Activated CD4-positive, alpha-beta T cell treated with anti-CD3 and anti-CD28 coated beads, Interleukin-2, Interleukin-4, amounts not matched to agents 100 ng/mL and 50 ng/mL, durations not matched to agents 16 hours and 8 hours (primary cell): ENCODE measurements at places on chromosomes 7 and 10.

GRCh38 chr7:94364816-94365215 is 29.9 kb upstream of the COL1A2 start:
- no peak for DNase-seq

GRCh38 chr7:82674268-82674667 is 230.7 kb upstream of the CACNA2D1 start:
- no peak for DNase-seq

- no peak for DNase-seq
Measured at GRCh38 chr7:45484094-45484493, 90.1 kb upstream of the ADCY1 start.

- no peak for DNase-seq
Measured at GRCh38 chr7:17015598-17016031, 133.8 kb upstream of the AGR3 start.

GRCh38 chr10:86139066-86139657 is 227.4 kb downstream of the GRID1 start:
- peak; percentile 29 for DNase-seq

DNA sequence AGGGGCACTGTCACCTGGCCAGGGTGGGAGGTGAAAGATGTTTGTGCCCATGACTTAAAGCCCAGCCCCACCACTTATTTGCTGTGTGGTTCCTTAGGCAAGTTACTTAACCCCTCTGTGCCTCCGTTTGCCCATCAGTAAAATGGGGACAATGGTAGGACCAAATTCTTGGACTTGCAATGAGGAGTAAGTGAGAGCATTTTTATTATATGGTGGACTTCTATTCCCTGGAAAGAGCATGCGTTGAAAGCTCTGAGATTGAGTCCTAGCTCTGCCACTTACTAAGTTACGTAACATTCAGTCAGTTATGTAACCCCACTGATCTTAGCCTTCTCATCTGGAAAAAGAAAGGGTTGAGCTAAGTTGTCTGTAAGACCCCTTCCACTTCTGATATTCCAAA is 18.8 kb downstream of the VSIR start:
- DNase-seq = no peak

DNA sequence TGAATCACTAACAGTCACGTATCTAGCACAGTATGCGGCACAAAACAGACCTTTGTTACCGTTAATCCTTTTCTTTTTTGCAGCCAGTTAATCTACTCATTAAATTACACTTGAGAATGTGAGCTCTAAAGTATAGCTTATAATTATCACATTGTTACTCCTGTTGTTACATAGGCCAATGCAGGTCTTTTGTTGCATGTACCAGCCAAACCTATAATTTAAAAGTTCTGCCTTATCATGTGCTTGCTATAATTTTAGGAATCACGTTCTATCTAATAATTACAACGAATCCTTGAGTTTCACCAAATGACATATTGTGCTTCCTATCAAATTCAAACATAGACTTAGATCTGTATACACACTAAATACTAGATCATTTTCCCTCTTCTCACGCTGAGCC is 245.1 kb downstream of the DGKI start:
- DNase-seq = no peak

GRCh38 chr7:50806143-50806542 is 23.4 kb upstream of the GRB10 start:
- no peak for DNase-seq

- DNase-seq = no peak
Measured at GRCh38 chr10:126508535-126509040, 120.3 kb upstream of the ADAM12 start.

DNA sequence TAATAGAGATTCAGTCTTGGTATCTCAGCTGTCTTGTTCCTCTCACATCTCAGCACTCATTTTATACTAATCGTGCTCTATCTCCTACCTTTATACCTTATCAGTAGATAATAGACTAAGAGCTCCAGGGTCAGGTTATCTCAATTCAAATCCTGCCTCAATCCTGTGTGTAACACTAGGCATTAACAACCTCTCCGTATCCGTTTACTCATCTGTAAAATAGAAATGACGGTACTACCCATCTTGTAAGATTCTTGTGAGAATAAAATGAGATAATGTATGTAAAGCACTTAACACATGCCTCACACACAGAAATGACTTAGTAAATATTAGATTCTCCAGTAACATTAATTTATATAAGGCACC is 622 bp upstream of the P4HA1 start:
- no peak for DNase-seq

DNA sequence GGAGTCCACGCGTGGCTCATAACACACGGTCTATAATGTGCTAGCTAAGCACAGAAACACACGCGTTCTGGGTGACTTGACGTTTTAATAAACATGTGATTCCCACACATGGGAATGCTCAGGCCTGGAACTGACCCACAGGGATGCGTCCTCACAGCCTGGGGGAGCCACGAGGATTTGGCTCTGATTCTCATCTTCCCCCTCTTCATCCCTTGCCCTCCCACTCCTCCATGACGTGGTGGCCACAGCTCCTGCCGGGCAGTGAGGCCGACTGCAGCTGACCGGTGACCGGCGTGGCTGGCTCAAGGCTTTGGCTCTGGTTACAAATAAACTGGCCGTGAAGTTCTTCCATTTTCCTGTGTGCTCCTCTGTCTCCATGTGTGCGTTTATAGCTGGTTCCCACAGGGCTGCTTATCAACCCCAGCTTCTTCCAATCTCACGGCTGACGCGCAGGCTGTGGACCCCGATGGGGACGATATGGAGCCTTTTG is 40.9 kb upstream of the KLF6 start:
- DNase-seq = no peak

- DNase-seq = no peak
Measured at GRCh38 chr7:24910551-24911212, 69.3 kb downstream of the OSBPL3 start.

DNA sequence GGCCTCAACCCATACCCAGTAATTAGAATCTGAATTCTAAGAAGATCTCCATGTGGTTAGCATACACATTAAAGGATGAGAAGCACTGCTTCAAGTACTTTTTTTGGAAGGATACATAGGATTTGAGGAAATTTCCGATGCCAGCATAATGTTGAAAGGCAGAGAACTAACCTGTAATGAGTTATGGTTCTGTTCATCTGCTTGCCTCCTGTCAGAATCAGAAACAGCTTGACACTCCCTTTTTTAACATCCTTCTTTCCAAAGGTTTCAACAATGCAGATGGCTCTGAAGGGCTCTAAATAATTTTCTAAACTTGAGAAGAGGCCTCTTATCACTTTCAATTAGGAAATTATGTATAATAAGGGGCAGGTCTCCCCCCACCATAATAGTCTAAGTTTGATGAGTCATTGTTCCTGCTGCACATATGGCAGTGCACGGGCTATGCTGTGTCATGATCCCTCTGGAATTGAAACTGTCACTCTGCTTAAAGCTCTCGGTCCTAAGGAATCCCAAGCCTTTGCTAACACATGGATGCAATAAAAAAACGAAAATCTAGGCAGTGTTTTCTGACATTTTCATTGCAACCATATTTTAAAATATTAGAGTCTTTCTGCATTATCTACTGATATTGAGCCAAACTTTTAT is 291.2 kb upstream of the FZD1 start:
- no peak for DNase-seq

- DNase-seq = no peak
Measured at GRCh38 chr7:141789917-141790316, at the start of gene TAS2R5. Gene TAS2R5 (plus strand): TSS chr7:141790217. CDS start chr7:141790362, 145 bp downstream.

DNA sequence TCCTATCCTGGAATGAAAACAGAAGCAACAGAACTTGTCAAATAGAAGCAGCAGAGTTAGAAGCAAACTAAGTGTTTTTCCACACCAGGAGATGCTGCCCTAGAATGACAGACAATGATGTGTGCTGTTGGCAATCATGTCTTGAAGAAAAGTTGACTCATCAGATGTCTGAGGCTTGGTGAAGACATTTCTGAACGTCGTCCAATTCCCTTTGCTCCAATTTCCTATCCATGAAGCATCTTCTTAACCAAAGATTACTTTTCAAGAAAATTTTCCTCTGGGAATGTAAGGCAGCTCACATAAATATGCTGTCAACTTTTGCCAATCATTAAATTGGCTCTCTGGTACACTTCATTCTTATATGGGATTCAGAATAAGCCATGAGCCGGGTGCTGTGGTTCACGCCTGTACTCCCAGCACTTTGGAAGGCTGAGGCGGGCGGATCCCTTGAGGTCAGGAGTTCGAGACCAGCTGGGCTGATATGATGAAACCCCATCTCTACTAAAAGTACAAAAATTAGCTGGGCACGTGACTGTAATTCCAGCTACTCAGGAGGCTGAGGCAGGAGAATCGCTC is 34.6 kb downstream of the MALSU1 start:
- DNase-seq = no peak

DNA sequence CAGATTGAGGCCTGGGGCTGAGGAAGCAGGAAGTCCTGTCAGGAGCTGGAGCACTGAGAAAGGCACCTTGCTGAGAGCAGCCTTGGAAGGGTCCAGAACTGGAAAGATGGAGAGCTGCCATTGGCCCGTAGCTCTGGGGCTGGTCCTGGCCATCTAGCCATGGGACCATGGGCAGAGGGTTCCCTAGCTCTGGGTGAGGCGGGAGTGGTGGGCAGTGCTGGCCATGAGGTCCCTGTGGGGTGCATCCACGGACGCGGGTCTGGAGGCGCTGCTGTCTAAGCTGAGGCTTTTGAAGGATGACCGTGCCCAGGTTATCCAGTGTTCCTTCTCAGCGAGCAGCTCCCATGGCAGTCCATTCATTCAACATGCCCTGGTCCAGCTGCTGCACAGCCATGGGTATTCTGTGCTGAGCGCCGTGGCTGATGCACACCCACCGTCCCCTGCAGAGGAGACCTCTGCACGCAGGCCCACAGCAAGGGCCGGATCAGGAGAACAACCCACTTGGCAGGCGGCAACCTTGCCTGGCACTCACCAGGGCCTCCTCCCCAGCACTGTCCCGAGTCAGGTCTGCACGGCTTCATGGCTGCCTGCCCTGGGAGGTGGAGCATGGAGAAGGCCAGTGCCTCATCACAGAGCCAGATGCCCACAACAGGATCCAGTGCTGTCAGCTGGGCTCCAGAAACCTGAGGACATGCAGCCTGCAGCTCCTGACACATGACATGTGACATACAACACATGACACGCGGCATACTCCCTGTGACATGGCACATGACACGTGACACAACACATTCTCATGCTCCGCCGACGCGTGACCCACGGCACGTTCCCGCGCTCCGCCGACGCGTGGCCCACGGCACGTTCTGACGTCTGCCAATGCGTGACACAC is 121.9 kb downstream of the INPP5A start:
- DNase-seq = no peak

- DNase-seq = no peak
Measured at GRCh38 chr7:36084485-36085091, 68.5 kb upstream of the EEPD1 start.

- DNase-seq = no peak
Measured at GRCh38 chr10:1180836-1181235, 124.7 kb downstream of the WDR37 start.

GRCh38 chr7:2517026-2517425 is 2.5 kb upstream of the LFNG start:
- DNase-seq = no peak

DNA sequence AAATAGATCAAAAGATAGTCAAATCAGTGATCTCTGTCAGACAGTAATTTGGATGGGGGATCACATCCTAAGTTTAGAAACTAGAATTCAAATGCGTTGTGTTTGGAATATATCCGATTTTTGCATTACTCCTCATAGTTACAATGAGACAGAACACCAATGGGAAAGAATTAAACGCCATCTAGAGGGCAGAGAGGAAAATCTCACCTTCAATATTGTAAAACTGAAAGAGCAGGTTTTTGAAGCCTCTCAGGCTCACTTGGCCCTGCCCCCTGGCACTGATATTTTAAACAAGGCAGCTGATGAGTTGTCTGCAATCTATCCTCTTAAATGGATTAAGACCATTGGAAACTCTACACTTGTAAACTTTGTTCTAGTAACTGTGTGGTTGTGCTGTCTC is 17.7 kb downstream of the FRG2B start:
- DNase-seq = peak; percentile 30

DNA sequence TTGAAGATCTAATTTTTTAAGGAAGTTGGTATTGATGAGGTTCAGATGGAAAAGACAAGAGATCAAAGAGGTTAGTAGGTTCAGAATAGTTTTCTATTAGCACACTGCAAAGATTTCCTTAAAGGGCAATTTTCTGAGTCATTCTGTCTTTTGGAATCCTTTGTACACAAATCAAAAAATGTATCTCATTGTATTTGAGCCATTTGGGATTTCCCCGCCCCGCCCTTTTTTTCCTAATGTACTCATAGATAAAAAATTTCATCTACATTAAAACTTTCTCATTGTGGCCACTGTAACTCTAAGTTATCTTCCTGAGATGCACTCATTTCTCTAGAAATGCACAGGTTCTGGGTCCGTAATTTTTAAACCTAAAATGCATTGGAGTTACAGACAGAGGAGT is 12.1 kb downstream of the GIMAP6 start:
- no peak for DNase-seq

DNA sequence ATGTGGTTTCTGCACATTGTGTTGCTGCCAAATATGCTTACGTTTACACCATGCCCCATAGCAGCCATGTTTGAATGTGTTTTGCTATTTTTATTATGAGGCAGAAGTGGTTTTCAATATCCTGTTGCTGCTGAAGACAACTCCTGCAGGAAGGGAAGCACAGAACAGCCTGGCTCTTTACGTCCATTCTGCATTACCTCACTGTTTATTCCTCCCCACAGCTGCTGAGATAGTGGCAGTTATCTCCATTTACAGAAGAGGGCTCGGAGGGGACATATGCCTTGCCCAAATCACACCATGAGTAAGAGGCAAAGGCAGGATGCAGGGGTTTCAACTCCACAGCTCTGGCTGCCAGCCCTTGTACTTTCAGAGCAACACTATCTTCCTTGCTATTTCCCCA is 35.3 kb downstream of the PLPP4 start:
- no peak for DNase-seq

DNA sequence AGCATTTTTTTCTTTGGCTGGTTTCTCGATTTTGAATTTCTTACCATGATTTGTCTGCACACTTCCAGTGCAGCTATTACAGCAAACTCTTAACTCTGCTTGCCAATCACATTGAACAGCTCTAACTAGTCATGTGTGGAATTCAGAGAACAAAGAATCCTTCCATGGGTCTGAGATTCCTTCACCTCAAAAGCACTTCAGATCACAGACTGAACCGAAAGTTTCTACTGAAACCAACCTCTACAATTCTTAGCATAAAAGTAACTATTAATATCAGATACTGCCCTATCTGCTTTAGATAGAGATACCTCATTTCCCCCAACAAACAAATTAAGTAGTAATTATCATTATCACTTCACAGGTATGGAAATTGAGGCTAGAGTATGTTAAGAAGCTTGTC is 56.5 kb upstream of the SP4 start:
- DNase-seq = no peak

DNA sequence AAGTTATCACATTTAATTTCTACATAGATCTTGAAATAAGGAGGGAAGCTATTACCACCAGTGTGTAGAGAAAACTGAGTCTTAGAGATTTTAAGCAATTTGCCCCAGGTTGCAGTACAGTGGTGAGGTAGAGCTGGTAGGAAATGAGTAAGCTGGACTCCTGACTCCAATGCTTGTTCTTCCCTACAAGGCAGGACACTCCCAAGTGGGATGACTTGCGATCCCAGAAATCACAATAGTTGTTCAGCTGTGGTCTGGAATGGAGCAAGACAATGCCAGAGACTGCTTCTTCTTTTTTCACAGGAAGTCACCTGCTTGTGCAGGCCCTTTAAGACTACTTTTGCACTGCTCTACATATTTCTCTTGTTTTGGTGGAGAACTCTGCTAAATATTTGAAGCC is 327.2 kb upstream of the BMPER start:
- no peak for DNase-seq
